AG04450 (cell line): ENCODE measurements at places on chromosomes 2 and 18.

GRCh38 chr2:23096906-23097602 lies 287.9 kb upstream of the KLHL29 start:
- DNase-seq, result no peak

DNA sequence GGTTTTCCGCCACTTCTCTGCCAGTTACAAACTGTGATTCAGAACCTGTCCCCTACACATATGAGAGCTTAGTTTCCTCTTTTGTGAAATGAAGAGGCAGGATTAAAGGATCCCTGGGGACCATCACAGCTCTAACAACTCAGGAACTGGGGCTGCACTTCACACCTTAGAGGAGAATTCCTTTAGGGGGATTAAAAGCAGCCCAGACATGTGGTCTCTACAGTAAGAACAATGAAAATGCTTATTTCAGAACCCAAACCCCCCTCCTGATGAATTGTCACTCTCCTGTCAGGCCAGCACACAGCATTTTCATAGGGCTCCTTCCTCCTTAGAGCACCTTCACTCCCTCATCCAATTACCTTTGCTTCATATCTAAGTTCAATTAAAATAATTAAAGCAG lies 101.5 kb upstream of the NEDD4L start:
- DNase-seq, result no peak

DNA sequence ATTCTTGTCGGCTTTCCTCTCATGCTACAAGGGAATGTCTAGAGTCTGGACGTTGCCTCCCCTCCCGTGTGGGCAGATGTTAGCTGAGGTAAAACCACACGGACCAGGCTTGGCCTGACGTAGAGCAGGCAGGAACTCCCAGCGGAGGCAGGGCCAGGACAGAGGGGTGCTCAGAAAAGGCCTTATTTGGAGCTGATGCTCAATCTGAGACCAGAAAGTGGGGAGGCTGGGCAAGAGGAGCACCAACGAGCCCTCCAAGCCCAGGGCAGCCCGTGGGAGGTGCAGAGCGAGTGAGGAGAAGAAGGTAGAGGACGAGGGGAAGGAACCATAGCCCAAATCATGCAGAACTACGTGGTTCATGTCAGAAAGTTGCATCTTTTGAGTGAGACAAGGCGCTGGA lies 9.0 kb downstream of the TEX51 start:
- DNase-seq, result no peak

GRCh38 chr2:161964160-161964559 lies 109.9 kb downstream of the DPP4 start:
- no peak for DNase-seq

DNA sequence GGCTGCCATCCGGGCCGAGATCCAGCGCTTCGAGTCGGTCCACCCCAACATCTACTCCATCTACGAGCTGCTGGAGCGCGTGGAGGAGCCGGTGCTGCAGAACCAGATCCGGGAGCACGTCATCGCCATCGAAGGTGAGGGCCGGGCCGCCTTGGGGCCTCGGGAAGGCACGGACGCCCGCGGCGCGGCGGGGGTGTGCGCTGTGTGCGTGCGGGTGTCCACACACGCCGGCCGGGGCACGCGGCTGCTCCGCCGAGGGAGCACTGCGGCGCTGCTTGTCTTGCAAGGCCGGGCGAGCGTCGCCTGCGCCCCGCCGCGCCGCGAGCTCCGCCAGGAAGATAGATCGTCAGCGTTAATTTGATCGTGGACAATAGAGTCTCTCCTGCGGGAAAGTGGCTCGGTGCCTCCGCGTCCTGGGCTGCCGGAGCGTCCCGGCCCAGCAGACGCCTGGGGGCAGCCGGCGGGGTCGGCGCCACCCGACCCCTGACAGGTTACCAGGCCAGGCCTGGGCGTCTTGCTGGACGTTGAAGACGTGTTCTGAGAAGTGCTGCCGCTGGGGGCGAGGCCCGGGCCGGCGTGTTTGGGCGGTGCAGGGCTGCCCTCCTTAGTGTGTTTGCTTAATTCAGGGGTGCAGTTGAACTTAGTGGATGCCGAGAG lies 1.0 kb downstream of the AGAP1 start:
- no peak for DNase-seq
